ENCODE measurements at places on chromosomes 2 and 18.

- no peak for DNase-seq
Observed at GRCh38 chr2:238169048-238169707, 10.4 kb downstream of the ERFE start.

GRCh38 chr2:120818441-120818920 lies 82.8 kb downstream of the GLI2 start:
- no peak for DNase-seq

DNA sequence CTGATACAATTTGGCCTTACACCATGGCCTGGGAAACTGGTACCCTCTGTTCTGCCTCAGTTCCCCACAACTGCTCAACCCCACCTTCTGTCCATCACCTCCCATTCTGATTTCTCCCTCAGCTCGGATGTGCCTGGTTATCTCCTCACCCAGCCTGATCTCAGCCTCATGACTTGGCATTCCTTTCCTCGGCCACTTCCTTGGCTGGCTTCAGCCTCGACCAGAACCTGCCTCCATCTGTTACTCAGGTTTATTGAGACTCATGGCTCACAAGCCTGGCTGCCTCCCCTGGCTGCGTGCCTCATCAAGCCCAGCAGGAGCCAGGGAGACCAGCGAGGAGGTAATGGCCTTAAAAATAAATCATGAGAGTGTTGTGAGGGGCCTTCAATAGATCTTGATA lies 356.2 kb upstream of the SPRED2 start:
- DNase-seq = no peak

GRCh38 chr2:10559634-10560224 lies 111.6 kb upstream of the ODC1 start:
- DNase-seq = no peak

GRCh38 chr2:106827158-106827557 lies 58.8 kb downstream of the ST6GAL2 start:
- no peak for DNase-seq

DNA sequence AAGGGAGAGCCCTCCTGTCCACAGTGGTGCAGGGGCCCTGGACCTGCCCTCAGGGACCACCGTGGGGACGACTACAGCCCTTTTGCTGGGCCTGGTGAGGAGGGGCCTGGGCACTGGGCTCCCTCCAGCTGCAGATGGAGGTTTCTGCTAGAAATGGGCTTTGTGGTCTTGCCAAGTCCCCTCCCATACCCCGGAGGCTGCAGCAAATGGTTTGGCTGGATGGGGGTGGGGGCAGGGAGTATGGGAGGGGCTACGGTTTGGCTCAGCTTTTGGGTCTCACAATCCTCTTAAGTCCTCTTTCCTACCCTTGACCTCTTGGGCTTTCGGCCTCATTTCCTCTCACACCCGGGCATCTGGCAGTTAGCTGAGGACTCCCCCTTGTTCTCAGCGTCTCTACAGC lies 21.7 kb downstream of the TET3 start:
- DNase-seq = no peak

DNA sequence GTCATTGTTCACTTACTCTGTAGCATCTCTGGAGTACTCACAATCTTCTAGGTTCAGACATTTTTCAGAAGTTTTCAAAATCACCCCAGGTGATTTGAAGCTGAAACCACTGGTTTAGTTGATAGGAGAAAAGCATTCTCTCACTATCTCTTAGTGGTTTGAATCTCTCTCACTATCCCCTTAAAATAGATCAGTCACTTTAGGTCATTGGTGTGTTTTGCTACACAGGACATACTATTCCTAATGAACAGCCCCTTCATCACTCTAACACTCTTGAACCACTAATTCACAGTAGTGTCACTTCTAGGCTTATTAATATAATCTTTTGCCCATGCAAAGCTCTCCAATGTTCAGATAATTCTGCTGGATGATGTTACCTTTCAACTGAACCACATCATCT lies 34.5 kb downstream of the LYPD6 start:
- DNase-seq = no peak

DNA sequence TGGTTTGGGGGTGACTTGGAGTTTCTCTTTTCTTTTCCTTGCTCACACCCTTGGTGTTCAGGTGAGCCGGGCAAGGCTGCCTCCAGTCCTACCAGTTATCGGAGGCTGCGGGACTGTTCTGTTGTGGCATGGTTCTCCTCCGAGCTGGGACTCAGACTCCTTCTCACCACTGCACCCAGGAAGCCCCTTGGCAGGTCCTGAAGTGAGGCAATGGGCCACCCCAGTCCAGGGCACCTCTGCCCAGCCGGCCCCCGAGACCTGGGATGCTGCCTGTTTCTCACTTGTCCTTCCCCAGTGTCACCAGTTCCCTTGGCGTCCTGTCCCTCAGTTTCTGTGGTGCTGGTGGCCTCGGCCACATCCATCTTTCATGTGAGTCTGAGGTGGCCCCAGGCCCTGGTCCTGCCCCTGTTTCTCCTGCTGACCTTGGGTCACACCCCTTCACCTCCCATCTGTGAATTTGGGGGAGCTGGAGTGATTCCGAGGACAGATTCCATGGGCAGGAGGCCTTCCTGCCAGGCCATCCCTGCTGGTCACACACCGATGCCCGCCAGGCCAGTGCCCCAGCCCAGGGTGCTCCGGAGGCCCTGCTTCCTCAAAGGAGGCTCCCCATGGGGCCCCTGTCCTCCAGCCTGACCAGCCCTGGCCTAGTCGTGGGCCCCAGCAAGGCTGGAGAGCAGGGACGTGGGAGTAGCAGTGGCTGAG lies 6.6 kb upstream of the KLHL30 start:
- DNase-seq = no peak

DNA sequence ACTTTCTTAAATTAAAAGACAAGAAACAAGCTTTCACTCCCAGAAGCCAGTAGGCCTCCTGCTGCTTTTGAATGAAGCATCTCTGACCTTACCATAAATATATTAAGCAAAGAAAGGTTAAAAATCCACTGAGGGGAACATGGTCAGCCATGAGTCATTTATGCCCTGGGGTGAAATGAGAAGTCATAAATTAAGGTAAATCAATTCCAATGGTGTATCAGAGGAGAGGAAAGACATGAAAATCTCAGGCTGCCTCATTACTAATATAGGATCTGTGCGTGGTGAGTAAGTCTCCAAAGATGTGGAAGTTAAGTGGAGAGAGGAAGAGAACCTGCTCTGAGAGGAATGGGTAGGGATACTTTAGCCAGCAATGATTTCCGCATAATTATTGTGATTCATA lies 292.3 kb upstream of the CHAC2 start:
- DNase-seq = no peak
